ENCODE measurements at places on chromosomes 6 and 20. TPM values are rescaled to one million over a fixed set of nuclear protein-coding genes. Genes with fewer than 3 reads are reported as not detected.
A peak's percentile ranks its signal among the peaks of the same experiment; 100 is the strongest.

Gene PBOV1
- total RNA-seq = not detected

Gene PTCRA
- not detected for total RNA-seq

Gene RSPH4A
- total RNA-seq = not detected

Gene MUC21
- total RNA-seq = 721 TPM

Gene STMND1
- total RNA-seq = not detected

- ATAC-seq = peak; percentile 32
These were observed 82.4 kb upstream of the TAB2 start for GRCh38 chr6:149235130-149235561.

DNA sequence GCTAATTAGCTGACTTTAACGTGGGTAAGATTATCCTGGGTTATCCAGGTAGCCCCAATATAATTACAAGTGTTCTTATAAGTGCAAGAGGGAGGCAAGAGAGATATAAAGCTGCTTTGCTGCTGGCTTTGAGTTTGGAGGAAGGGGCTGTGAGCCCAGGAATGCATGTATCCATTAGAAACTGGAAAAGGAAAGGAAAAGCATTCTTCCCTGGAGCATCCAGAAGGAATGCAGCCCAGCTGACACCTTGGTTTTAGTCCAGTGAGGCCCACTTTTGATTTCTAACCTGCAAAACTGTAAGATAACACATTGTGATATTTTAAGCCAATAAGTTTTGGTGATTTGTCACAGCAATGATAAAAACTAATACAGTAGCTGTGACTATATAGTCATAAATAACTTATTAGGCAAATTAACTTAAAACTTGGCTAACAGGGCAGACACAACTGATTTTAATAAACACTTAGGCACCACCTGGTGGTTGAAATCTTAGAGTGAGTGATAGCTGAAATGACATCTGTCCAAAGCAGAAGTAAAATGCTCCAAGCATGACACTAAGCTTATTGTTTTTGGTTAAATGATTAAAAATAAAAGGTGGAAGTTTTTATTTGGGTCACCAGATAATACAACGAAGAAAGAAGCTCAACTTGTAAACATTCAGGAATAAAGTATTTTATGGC lies 35.6 kb downstream of the ADGRF4 start:
- peak; percentile 32 for ATAC-seq

GRCh38 chr6:148306286-148306685 lies 36.4 kb upstream of the SASH1 start:
- ATAC-seq = no peak

- peak; percentile 21 for ATAC-seq
These were observed 39.9 kb downstream of the PREX1 start for GRCh38 chr20:48787861-48788375.

DNA sequence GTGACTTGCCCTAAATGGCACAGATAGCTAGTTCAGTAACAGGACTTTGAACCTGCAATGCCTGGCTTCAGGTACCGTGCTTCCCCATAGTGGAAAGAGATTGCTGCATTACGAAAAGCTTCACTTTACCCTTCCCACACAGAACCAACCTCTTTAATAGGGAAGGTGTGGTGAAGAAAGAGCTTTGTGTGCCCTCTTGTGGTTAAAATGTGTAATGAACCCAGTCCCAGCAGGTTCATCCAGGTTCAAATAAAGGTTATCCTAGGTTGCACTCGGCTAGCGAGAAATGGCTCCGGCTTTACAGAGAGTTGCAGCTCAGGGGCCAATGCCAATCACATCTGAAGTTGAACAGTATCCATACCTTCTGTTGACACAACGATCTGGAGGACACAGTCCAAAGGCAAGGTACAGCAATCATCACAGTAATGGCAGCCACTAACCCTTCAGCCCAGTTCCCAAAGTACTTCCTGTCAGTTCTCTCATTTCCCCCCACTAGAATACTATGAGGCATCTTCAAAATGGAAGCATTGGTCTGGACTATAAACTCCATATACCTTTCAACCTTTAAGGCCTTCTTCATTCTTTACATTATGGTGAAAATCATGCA lies 3.0 kb downstream of the DEFB115 start:
- ATAC-seq = no peak

GRCh38 chr6:18961566-18961965 lies 574.4 kb downstream of the RNF144B start:
- no peak for ATAC-seq

GRCh38 chr6:124888581-124889371 lies 73.5 kb upstream of the RNF217 start:
- no peak for ATAC-seq

GRCh38 chr20:57628047-57628961 lies 8.1 kb upstream of the ZBP1 start:
- ATAC-seq = peak; percentile 54

- ATAC-seq = no peak
These were observed 41.9 kb upstream of the MYLIP start for GRCh38 chr6:16086965-16087364.

GRCh38 chr6:50961611-50962010 lies 142.9 kb downstream of the TFAP2B start:
- no peak for ATAC-seq
